ENCODE measurements at places on chromosomes 16 and 17.
A peak's percentile ranks its signal among the peaks of the same experiment; 100 is the strongest.

- DNase-seq, result no peak
Observed at GRCh38 chr16:87441886-87442580, 49.9 kb downstream of the MAP1LC3B start.

DNA sequence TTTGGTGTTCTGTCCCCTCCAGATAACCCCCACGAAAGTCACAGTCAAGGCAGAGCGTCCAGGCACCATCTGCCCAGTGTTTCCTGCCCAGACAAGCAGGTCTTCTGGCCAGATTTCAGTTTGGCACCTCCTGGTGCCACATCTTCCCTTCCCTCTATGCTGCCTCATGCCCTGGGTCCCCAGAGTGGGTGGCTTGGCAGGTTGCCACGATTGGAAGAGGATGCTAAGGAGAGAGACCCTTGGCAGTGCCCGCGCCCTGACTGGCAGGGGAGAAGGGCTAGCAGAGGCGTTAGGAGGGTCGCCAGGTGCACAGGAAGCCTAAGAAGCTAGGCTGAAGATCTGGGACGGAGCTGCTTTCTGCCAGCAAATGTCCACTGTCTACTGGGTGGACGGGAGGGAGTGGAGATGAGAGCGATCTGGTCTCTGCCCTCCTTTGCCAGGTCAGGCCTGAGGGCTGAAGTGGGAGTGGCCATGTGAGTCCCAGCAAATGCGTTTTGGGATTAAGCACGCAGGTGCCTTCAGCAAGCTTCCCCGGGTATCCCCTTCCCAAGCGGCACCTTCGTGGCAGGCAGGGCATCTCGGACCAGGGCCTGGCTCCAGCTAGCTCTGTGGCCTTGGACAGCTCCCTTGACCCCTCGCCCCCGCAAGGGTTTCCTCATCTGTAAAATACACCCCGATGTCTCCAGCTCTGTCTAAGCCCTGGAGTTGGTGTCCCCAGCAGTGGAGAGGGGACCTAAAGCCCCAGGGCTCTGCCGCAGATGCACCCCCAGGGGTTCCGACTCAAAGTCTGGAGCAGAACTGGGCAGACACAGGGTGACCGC lies 13.4 kb upstream of the CD300A start:
- no peak for DNase-seq

DNA sequence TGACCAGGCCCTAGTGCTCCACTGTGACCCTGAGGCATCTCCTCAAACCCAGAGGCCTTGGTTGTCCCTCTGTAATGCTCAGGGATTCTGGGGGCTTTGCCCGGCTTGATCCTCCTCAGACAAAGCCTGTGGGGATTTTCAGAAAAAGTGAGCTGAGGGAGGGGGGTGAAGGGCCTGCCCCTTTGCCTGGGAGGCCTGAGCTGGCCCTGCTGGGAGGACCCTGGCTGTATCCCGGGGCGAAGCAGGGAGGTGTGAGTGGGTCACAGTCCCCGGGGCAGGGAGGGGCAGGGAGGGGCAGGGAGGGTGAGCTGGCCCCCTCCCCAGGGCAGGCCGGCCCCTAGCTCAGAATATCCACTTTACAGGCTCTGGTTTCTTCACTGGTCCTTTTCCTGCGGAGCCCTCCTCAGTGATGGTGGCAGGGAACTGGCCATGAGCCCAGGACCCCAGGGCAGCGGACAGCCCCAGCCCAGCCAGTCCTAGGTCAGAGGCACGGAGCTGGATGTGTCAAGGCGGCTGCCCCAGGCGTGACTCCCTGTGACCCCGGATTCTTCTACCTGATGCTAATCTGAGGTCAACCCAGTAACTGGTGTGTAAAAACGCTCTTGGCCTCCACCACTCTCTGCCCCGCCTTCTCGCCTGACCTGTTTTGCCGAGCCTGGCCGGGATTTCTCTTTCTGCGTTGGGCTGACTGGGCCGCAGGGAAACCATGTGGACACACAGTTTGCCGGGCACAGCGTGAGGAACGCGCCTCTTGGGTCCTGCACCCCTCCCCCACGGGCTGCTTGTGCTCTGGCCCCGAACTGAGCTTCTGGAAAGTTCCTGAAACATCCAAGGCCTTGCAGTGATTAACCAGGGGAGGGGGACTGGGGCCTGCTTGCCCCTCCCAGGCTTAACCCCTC lies 5.8 kb upstream of the FASN start:
- no peak for DNase-seq

GRCh38 chr17:3505008-3505407 lies 29.2 kb downstream of the ASPA start:
- no peak for DNase-seq

DNA sequence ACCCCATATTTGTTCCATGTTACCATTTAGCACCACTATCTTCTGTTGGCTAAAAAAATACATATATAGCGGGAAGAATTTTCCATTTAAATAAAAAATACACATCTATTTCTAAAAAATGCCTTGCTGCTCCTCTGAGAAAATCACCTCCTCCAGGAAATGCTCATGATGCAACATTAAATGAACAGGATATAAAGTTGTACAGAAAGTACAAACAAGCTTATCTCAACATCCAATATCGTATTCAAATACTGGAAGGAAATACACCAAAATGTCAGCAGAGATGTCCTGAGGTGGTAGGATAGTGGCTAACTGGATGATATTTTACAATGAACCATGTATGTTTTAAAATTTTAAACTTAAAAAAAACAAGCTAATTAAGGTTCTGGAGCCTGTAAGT lies 21.3 kb downstream of the GNA13 start:
- no peak for DNase-seq

DNA sequence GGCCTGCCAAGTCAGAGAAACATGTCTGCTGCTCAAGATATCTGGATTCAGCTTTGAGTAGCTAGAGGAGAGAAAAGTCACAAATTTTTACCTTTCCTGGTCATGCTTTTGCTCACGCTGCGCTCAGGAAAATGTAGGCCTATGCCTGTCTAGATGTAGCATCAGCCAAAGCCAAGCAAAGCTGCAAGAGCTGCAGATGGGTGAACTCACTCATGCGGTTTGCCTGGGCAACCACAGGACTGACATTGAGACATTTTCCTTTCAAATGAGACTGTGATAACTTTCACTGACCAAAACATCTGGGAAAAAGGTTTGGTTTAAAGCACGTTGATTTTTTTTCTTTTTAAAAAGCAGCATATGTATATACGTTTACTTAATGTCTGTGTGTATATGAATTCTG lies 34.0 kb upstream of the NAGLU start:
- no peak for DNase-seq

GRCh38 chr17:17134957-17135333 lies 71.2 kb downstream of the PLD6 start:
- DNase-seq, result no peak

GRCh38 chr16:65618931-65619330 lies 497.1 kb upstream of the CDH11 start:
- DNase-seq, result no peak

GRCh38 chr16:88068476-88069396 lies 117.5 kb downstream of the BANP start:
- DNase-seq, result no peak

- DNase-seq, result no peak
Observed at GRCh38 chr16:29806099-29806579, at the start of gene MAZ. MAZ (plus strand) TSS chr16:29806529; CDS start chr16:29806702, 173 bp downstream.

- peak; percentile 5 for DNase-seq
Observed at GRCh38 chr17:9755083-9755482, 36.3 kb downstream of the DHRS7C start.

GRCh38 chr16:84919269-84919668 lies 92.1 kb downstream of the ZDHHC7 start:
- peak; percentile 54 for DNase-seq

GRCh38 chr17:78019367-78019975 lies 61.0 kb downstream of the TNRC6C start:
- DNase-seq, result peak; percentile 38

- no peak for DNase-seq
Observed at GRCh38 chr17:50952889-50953288, 86.7 kb upstream of the TOB1 start.

- DNase-seq, result peak; percentile 73
Observed at GRCh38 chr17:55769625-55770000, 18.8 kb downstream of the PCTP start.

DNA sequence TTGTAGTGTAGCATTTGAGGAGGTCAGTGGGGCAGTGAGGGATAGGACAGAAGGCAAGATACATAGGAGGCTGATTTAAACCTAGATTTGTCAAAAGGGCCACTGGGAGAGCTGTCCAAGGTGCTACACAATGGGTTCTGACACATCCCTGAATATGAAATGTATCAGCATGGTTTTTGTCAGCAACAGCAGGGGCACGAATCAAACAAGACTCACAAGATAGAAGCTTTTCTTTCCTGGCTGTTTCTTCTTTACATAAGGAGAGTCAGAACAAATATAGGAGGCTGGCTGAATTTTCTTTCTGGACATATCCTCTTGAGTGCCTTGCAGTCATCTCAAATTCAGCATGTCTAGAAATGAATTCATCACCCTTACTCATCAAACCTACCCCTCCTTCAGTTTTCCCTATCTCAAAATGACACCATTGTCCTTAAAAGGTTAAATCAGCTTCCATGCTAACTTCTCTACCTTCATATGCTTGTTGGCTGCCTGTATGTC lies 130.5 kb downstream of the NPIPB5 start:
- DNase-seq, result peak; percentile 36

DNA sequence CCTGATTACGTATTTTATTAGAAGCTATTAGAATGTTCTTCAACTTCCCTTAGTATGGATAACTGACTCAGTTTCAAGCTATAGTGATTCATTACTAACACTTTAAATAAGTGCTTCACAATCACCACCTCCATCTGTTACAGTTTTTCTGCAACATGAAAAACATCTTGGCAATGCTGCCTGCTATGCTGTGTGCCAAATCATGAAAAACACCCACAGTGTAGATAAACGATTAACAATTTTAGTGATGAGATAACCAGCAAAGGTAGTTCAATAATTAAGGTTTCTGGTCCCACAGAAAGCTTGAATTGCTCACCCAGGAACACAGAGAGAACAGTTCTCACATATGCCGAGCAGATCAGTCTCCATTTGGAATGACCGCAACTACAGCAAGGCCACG lies 51.4 kb upstream of the SLC25A19 start:
- peak; percentile 33 for DNase-seq

GRCh38 chr16:11473728-11474127 lies 113.0 kb downstream of the LITAF start:
- no peak for DNase-seq

GRCh38 chr16:50603206-50604064 lies 55.2 kb downstream of the NKD1 start:
- peak; percentile 90 for DNase-seq

- no peak for DNase-seq
Observed at GRCh38 chr16:75455677-75456076, 8.8 kb downstream of the TMEM170A start.

Measured in fibroblast of skin of abdomen (primary cell).